MV-4-11 (cell line): ENCODE measurements at places on chromosomes 4 and X.

DNA sequence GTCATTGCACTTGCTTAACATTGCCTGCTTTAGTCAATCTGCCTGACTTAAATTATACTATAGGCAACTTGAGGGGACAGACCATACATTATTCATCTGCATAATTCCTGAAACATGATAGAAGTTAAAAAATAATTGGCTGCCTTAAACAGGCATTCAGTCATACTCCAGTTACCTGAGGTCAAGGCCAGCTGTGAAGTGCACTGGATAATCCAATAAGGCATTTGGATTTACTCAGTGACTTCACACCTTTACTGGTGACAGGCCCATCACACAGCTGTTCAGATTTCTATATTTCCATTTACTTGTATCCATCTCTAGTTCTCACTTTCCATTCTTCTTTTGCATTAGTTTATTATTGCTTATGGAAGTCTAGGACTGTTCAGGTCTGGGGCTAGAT lies 2341.6 kb downstream of the PCDH7 start:
- no peak for DNase-seq

DNA sequence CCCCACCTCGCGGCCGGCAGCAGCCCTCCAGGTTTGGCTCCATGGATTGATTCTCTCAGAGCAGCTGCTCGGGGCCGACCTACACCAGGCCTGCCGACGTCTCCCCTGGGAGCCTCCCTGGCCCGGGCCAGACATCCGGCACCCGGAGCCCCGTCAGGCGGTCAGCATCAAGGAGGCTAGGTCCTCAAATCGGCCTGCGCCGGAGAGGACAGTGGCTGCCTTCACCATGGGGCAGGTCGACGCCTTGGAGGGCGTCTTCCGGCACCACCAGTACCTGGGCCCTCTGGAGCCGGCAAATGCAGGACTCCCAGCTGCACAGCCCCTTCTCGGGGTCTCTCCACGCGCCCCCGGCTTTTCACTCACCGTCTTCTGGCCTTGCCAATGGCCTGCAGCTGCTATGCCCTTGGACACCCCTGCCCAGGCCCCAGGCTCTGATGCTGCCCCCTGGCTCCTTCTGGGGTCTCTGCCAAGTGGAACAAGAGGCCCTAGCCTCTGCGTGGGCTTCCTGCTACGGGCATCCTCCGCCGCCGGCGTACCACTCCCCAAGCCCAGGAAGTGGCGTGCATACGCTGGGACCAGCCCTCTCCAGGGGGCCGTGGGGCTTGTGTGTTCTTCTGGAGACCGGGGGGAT lies 341.8 kb downstream of the MAGEB5 start:
- no peak for DNase-seq

- DNase-seq, result no peak
Measured at GRCh38 chr4:128690011-128690410, 119.5 kb upstream of the JADE1 start.

GRCh38 chrX:114582698-114583395 lies 1.0 kb upstream of the HTR2C start:
- no peak for DNase-seq

- no peak for DNase-seq
Measured at GRCh38 chr4:93116624-93117023, 711.9 kb upstream of the ATOH1 start.

DNA sequence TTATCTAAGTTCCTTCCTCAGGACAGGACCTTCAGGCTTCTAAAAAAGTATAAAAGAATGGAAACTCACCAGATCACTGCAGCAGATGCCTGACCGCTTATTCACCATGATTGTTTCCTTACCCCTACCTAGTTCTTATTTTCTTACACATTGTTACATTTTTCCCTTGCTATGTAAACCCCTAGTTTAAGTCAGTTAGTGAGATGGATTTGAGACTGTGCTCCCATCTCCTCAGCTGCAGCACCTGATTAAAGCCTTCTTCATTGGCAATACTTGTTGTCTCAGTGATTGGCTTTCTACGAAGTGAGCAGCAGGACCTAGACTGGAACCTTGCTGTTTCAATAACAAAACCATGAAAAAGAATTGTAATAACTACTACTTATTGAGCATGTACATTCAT lies 4.7 kb downstream of the SPARCL1 start:
- no peak for DNase-seq

DNA sequence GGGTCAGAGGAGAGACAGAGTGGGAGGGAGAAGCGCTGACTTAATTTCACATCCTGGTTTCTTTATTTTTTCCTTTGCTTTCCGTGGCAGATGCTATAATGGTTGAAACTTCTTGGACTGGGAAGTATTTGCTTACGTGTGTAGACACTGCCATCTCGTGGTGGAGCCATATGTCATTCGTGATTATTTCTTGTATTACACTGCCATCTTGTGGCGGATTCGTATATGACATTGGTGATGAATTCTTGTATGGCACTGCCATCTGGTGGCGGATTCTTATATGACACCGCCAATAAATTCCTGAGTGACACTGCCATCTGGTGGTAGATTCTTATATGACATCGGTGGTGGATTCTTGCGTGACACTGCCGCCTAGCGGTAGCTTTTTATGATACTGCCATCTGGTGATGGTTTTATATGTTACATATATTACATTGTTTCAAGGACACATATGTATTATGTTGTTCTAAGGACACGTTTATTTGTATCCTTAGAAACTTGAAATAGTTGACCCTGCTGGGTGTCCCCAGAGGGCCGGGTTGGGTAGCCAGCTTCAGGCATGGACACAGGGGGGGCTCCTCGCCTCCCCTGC lies 37.3 kb upstream of the CLCN4 start:
- peak; percentile 64 for DNase-seq

- no peak for DNase-seq
Measured at GRCh38 chrX:7574325-7574724, 268.6 kb upstream of the VCX start.

DNA sequence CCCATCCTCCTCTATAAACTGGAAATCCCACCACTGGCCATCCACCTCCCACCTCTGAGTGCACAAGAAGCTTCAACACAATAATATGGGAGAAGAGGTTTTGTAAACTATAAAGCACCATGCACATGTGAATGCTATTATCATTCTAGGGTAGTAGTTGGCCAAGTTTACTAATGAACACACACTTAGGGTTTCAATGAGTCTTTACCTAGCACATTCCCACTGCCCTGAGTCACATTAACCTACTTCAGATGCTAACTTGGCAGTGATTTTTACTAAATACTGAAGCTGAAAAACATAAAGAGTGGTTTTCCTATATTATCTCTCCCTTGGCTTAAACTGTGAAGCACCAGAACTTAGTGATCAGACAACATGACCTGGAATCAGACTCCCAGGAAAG lies 93.9 kb downstream of the SH3KBP1 start:
- DNase-seq, result no peak

GRCh38 chrX:133542476-133542875 lies 127.2 kb upstream of the GPC4 start:
- DNase-seq, result no peak

- DNase-seq, result no peak
Measured at GRCh38 chrX:39903937-39904336, 193.8 kb downstream of the BCOR start.
